NCI-H774 (cell line): ENCODE measurements at places on chromosomes 16 and 17.
A peak's percentile ranks its signal among the peaks of the same experiment; 100 is the strongest.

- DNase-seq: no peak
These were observed 107.1 kb downstream of the VPS53 start for GRCh38 chr17:607361-608147.

- DNase-seq: no peak
These were observed 19.5 kb downstream of the NKD1 start for GRCh38 chr16:50567651-50568050.

GRCh38 chr16:21642861-21643260 is 9.5 kb downstream of the IGSF6 start:
- DNase-seq: no peak

DNA sequence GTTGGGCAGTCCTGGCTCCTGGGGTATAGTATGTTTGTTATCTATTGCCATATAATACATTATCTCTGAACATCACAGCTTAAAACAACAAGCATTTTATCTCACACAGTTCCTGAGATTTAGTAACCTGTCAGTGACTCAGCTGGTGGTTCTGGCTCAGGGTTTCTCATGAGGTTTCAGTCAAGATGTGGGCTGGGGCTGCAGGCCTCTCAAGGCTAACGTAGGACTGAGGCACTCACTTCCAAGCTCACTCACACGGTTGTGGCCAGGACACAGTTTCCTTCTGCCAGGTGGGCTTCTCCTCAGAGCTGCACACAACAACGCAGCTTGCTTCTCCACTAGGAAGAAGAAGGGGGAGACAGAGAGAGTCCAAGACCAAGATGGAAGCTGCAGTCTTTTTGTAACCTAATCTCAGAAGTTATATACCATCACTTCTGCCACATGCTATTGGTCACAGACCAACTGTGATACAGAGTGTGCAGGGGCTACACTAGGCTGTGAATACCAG is 10.3 kb upstream of the MED13 start:
- no peak for DNase-seq

GRCh38 chr17:35493040-35493439 is 44.4 kb downstream of the SLFN12L start:
- no peak for DNase-seq

GRCh38 chr17:45336390-45337182 is 19.8 kb upstream of the MAP3K14 start:
- no peak for DNase-seq

GRCh38 chr16:48960830-48961229 is 320.8 kb downstream of the CBLN1 start:
- DNase-seq: no peak

- DNase-seq: no peak
These were observed 617.0 kb upstream of the CDH5 start for GRCh38 chr16:65749506-65749905.

DNA sequence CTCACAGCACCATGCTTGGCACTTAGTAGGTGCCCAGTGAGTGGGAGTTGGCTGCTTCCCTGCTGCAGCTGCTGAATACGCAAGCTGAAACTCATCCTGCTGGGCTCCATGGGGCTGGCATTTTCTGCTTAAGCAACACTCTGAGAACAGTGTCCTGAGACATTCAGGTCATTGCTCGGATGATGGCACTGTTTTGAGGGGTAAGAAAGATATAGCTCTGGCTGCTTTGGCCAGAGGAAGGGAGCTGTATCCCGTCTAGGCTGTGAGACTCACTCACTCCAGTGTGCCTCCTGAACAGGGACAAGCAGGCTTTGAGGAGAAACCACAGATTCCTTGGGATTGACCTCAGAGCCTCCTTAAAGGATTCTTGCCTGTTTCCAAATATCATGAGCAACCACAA is 120.5 kb downstream of the CLEC16A start:
- no peak for DNase-seq

DNA sequence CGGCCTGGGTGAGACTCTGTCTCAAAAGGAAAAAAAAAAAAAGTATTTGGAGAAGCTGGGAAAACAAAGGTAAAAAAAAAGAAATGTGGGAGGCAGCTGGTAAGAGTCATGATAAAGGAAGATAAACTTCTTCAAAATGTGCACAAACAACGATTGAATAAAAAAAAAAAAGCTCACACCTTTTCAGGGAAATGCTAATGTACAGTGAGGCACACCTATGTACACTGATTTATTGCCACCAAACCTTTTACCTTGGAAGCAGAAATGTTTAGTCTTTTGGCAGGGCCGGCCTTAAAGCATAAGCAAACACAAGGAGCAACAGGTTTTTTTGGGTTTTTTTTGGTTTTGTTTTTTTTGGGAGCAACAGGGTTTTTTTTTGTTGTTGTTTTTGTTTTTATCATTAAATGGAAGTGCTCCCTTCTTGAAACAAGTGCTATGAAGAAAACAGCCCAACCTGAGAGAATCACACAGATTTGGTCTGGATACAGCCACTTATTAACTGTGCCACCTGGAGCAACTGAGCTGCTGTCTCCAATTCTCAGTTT is 29.8 kb upstream of the KCNJ2 start:
- DNase-seq: peak; percentile 12

GRCh38 chr17:80790981-80791742 is 200.5 kb upstream of the CHMP6 start:
- no peak for DNase-seq

- no peak for DNase-seq
These were observed 13.2 kb upstream of the CDIPT start for GRCh38 chr16:29876217-29876593.

- no peak for DNase-seq
These were observed 973 bp upstream of the IL4R start for GRCh38 chr16:27312580-27313421.

- DNase-seq: no peak
These were observed 52.5 kb downstream of the MRC2 start for GRCh38 chr17:62679866-62680377.
